ENCODE measurements at places on chromosomes 7 and 10.

DNA sequence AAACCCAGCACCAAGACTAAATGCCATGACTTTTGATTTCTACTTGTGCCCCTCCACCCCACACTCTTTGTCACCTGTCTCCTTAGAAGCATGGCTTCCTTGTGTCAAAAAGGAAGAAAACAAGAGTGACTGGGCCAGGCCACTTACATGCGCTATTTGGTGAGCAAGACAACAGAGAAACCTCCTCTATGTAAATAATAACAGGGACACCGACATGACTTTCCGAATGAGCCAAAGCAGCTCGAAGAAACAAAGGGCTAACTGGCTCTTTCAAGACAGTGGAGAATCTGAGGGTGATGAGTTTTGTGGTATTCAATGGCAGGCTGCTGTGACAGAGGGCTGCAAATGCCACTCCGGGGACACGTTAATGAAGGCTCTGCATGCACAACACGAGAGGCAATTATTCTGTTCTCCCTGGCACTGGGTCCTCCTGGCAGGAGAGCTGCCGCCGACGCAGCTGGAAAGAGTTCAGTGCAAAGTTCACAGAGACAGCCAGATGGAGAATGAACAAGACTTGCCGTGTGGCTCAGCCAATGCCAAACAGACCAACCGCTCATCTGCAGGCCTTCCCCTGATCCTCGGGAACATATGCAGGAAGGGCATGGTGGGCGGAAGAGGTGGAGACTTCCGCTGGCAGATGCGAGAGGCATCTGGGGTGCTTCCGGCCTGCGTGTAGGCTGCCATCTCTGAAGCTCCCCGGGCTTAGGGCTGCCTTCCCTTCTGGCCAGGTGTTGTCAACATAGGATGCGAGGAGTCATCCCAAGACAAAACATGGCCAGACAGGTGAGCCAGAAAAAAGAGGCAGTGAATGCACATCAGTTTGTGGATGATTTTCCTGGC is 59.1 kb upstream of the SMNDC1 start:
- DNase-seq: no peak

GRCh38 chr7:85456254-85456653 is 269.4 kb upstream of the SEMA3D start:
- DNase-seq: no peak

- DNase-seq: no peak
Measured at GRCh38 chr10:90856261-90856660, 1.6 kb downstream of the HTR7 start.

DNA sequence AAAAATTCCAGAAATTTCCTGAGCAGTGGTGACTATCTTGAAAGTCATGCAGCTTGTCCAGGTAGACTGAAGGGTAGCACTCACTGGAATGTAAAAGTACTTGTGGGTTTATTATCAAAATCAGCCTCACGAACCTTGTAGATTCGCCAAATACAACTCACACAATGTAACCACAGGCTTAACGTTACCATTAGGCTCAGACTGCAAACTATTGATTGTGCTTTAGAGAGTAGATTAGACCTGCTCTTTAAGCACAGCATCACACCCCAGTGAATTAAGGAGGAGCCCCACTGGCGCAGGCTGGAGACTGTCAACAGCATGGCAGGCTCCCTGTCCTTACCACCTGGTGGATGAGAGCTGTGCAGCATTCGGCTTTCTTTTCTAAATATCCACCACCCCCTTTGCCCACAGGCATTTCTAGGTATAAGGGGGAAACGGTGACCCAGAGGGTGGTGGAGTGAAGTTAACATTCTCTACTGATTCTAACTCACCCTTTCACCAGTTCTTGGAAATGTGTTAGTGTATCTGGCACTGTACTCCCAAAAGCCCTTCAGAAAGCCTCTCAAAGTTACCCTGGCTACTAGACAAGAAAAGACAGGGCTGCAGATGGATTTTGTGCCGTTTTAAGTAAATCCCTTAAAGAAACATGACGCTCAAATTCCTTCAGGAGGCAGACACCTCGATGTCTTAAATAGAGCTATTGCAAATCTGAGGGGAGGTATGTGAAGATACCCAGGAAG is 56.6 kb downstream of the GSDME start:
- no peak for DNase-seq

- DNase-seq: no peak
Measured at GRCh38 chr7:114785496-114785895, 136.4 kb upstream of the MDFIC start.

GRCh38 chr10:57465155-57465554 is 802.5 kb downstream of the IPMK start:
- no peak for DNase-seq

DNA sequence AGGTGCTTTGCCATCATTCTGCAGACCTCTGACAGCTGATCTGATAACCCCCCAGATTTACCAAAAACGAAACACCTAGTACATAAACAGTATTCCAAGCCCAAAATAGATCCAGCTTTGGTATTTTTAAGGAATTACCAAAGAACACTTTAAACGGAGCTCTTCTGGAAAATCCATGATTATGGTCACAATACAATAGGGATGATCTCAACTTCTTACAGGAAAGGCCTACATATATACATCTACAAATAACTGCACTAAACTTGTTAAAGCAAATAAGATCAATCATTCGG is 69.7 kb downstream of the HTR7 start:
- DNase-seq: no peak

DNA sequence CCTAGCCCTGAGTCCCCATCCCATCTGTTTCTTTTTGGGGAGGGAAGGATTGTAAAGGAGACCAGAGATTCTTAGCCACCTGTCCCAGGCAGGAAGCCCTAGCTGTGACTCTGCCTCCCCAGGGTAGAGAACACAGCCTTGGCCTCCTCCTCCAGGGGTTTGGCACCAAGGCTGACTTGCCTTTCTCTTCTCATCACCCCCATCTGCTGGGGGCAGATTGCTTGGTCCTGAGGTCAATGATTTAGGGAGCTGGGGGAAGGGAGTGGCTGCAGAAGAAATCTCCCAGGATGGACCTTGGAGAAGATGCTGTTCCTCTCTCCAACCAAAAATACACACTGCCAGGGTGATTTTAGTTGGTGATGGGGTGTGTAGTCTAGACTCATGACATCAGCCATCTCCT is 2.6 kb upstream of the MNX1 start:
- DNase-seq: no peak

Measured in right renal pelvis (tissue), 4 donors.